NCI-H146 (cell line): ENCODE measurements at places on chromosomes 5 and 9.

DNA sequence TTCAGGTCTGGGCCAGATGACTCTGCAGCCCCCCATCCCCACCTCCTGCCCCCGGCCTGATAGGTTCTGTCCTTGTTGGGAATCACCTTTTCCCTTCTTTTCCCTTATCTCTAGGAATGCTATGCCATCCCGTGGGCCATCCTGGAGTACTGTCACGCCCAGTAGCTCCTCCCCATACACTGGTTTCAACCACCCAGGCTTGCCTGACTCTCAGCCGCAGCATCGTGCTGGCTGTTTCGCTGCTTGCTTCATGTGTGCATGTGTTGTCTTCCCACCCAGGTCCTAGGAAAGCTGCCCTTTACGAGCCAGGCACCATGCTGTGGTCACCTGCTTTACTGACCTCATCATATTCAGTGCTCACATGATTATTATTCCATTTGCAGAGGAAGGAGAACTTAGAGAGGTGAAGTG lies 71.8 kb downstream of the ANGPTL2 start:
- peak; percentile 30 for DNase-seq

DNA sequence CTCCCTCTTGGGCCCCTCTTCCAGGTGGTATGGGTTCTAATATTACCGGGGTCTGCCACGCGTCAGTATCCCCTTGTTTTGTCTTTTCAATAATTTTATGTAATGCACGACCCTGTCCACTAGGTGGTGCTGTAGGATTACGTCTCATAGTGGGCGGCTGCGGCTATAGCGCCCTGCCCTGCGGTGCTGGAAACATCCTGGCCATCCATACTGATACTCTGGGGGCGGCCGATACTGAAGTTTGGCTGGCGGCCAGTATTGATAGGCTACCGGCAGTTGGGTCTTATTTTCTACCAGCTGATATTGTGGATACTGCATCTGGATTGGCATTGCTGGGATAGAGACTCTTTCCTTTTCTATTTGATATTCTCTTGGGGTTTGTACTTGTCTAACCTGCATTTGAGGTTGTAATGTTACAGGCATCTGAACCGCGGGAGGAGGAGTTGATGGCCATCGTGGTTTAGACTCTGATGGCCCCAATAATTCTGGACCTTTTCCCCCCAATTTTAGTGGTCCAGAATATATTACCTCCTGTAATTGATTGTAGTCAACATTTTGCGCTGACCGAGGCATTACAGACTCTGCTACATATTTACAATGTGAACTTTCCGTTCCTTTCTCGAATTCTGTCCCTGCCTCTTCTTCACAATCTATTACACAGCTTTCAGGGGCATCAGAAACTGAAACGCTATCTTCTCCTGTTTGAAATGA lies 3.3 kb upstream of the TMEM141 start:
- peak; percentile 59 for DNase-seq

GRCh38 chr5:146482775-146483174 lies 33.2 kb downstream of the GPR151 start:
- no peak for DNase-seq

DNA sequence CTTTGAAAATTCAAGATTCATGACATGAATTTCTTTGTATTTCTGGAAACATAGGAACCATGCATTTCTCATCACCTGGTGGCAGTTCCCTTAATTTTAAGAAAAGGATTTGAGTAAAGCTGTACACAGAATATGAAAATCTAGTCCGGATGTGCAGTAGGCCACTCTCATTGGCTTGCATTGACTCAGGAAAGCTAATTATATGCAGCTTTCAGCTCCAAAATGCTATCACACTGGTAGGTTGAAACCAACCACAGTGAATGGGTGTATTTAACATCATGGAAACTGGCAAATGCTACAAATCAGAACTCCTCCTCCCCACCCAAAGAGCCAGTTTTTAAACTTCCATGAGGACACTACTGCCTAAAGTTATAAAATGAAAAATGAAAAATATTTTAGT lies 161.6 kb upstream of the FBXL17 start:
- DNase-seq: no peak

DNA sequence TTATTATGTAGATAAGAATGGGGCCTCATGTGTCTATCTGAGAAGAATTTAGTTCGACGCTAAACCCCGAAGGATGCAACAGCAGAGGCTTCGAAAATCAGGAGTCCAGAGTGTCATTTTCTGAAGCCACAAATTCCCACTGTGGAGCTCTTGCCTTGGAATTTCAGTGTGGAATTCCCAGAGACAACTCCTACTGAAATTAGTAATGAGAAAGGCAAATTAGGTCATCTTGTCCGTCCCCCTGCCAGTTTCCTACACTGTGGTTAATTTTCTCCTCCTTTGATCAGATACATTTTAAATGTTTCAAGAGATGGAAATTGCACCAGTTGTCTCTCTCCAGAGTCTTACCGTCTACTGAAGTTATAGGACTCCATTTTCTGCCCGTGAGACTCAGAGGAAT lies 633.6 kb downstream of the BNC2 start:
- no peak for DNase-seq

- no peak for DNase-seq
Measured at GRCh38 chr5:171574376-171574775, 154.9 kb downstream of the FGF18 start.

- DNase-seq: peak; percentile 5
Measured at GRCh38 chr5:27479859-27480258, 441.5 kb upstream of the CDH9 start.

GRCh38 chr5:73019766-73020165 lies 63.9 kb downstream of the FCHO2 start:
- no peak for DNase-seq

DNA sequence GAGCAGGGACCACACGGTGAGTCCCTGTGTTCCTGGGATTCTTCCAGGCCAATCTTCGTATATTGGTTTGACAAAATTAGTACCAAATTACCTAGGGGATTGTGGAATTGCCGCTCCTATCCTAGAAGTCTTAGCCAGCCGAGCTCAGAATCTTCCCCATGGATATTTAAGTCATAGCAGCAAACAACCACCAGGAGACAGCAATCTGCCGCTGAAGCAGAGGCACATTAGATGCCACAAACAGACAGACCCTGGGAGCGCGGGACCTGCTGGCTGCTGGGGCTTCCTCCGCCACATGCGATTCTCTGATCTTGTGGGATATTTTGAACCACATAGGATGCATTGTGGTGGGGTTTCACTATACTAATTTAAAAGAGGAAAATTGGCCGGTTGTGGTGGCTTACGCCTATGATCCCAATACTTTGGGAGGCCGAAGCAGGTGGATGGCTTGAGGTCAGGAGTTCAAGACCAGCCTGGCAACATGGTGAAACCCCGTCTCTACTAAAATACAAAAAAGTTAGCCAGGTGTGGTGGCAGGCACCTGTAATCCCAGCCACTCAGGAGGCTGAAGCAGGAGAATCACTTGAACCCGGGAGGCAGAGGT lies 31.7 kb upstream of the ZBTB43 start:
- no peak for DNase-seq

DNA sequence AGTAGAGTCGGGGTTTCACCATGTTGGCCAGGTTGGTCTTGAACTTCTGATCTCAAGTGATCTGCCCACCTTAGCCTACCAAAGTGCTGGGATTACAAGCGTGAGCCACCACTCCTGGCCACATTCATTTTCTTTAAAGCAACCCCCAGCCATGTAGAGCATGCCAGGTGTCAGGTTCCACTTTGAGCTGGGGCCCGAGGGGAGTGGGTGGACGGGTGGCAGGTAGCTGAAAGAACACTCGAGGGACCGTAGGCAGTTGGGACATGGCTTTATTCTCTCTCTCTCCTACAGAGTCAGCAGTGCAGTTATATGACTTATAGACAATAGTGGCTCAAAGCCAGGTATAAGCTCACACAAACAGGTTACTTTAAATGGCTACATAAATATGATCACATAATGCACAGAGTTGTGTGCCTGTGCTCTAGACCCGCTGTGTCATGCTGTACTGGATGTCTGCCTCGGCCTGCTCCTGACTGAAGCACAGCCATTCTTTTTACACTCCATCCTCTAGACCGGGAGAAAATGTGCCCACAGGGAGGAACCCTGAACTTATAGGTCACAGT lies 60.5 kb upstream of the FAM120A start:
- DNase-seq: no peak

GRCh38 chr9:94212091-94212490 lies 47.0 kb upstream of the ZNF169 start:
- DNase-seq: no peak

GRCh38 chr9:105050296-105050695 lies 122.3 kb upstream of the ABCA1 start:
- no peak for DNase-seq

DNA sequence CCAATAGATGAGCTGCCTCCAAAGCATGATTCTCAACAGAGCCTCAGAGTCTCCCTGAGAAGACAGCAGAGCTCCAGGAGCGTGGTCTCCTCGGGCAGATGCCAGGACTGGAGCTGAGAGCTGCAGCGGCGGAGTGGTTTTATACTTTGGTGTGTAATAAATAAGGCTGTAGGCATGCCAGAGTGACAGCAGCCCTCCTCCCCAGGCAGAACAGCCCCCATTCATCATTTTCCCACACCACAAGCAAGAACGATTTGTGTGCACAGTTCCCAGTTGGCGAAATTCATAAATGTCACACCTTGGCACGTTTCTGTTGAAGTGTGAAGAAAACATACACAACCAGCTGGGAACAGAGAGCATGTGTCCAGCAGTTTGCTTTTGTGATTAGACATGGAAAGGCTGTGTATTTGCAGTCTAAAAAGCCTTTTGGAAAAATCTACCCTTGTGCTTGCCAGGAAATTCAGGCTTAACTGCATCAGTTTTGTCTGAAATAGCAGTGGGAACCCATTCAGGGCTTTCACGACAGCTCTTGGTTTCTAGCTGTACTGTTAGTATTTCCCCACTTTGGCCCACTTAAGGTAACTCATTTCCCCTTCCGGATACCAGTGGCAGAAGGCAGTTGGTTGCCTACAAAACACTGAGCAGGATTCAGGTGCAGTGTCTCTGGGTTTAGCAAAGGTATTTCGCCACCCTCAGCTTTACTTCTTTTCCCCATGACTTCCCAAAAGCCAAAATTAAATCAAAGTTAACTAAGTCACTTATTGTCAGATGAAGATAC lies at the start of gene C1QTNF3:
Gene C1QTNF3 (minus strand): TSS at position 115 of the 778 bp plus-strand sequence. CDS start 88 bp downstream, at position 27.
- DNase-seq: no peak

- DNase-seq: peak; percentile 76
Measured at GRCh38 chr9:70257991-70258691, 637 bp upstream of the SMC5 start.

DNA sequence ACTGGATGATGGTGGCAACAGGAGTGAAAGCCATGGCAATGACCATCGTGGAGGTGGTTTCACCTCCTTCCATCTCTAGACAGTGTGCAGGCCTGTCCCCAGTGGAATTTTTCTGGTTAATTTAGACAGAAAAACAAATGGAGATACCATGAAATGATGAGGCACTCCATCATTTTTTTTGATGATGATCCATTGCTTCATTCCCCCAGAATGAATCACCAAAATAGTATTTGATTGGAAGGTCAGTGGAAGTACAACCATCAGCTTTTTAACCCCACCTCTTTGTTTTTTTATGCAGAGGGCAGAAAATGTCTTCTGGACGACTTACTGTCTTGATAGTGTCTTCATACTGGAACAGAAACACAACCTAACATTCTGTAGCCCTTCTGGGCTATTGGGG lies 42.6 kb upstream of the ADRA1B start:
- DNase-seq: no peak

- DNase-seq: no peak
Measured at GRCh38 chr5:180006141-180006540, 65.4 kb downstream of the RNF130 start.

- no peak for DNase-seq
Measured at GRCh38 chr5:177429248-177430040, 3.0 kb downstream of the GRK6 start.

GRCh38 chr9:133979273-133979920 lies 12.7 kb downstream of the VAV2 start:
- DNase-seq: no peak

GRCh38 chr9:103474156-103474555 lies 479.0 kb downstream of the CYLC2 start:
- no peak for DNase-seq

- DNase-seq: peak; percentile 21
Measured at GRCh38 chr9:130681769-130682420, 11.7 kb upstream of the EXOSC2 start.

DNA sequence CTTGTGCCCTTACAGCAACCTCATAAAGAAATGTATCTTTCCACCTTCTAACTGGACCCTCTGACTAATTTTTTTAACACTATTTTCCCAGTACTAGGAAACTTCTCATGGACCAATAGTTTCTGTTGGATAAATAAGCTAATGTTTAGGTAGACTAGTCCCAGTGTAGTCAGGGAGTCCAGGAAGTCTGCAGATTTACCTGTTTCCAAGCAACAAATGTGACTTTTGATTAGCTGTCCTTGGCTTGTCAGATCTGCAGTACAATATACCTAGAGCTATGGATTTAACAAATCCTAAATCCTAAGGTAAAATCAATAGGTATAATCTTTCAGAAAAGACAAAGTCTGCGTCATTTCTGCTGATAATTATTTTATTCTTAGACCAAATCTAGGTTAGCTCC lies 55.7 kb downstream of the FAM174A start:
- no peak for DNase-seq

DNA sequence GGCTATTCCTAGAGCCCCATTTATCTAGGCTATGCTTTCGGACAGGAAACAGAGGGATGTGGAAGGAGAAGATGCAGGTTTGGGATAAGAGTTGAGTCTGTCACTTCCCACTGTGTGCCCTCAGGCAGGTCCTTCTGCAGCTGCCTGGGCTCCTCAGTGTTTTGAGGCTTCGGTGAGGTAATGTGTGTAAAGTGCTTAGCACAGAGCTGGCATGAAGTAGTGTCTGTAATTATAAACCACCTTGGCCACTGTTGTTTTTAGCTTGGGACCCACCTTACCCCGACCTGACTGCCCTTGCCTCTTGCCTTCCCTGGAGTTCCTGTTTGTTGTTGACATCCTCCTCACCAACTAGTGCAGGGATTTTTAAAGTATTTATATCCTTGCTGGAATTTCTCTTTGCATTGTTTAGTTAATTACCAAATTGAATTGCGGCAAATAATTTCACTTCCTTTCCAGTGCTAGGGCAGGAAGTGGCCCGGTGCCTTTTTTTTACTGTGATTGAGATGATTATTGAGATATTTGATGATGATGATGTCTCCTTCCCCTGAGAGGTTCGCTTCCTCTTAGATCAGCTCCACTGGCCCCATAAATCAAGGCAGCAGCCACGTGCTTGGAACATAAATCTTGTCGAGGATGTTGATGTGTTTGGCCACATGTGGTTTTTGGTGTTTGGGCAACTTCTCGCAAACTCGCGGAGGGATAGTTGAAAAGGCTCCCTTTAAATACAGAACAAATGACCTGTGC lies 38.3 kb upstream of the DAB2IP start:
- no peak for DNase-seq
